ENCODE measurements at places on chromosomes 13 and 19.

DNA sequence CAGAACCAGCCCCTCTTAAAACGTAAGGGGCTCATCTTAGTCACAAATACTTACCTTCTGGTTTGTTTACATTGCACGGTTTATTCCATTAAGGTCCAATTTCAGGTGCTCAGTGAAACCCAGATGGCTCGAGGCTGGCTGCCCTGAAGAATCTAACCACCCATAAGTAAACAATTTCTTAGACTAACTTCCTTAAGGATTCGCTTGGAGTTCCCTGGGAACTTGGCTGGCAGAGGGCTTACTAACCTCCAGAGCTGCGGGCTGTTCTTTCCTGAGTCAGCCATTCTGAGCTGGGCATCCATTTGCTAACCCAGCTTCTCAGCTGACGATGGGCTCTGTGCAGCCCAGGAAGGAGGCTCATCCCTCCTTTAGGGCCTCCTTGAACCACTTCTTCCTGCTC lies 262.1 kb downstream of the FGF9 start:
- no peak for DNase-seq

GRCh38 chr13:78593652-78594455 lies 9.5 kb downstream of the POU4F1 start:
- no peak for DNase-seq

GRCh38 chr13:80389073-80390038 lies 48.4 kb upstream of the SPRY2 start:
- no peak for DNase-seq

- DNase-seq, result no peak
Observed at GRCh38 chr19:51977346-51977745, 9.3 kb downstream of the ZNF350 start.

- no peak for DNase-seq
Observed at GRCh38 chr13:52925775-52926285, 77.4 kb upstream of the PCDH8 start.

DNA sequence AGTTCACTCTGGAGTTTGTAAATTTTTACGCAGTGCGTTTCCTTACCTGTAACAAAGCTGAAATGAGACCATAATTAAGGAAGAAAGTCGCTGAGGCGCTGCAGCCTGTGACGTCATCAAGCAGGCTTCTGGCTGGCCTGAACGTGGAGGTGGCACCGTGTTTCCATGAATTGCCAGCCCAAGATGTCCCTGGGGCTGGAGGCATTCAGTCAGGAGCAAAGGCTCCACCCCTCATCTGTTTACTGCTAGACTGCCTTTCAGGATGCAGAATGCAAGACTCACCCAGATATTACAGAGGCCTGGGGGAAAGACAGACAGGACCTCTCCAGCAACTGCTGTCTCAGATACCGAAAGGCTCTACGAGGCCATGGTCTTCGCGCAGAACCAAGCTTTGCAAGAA lies 424.6 kb downstream of the TSHZ3 start:
- no peak for DNase-seq

DNA sequence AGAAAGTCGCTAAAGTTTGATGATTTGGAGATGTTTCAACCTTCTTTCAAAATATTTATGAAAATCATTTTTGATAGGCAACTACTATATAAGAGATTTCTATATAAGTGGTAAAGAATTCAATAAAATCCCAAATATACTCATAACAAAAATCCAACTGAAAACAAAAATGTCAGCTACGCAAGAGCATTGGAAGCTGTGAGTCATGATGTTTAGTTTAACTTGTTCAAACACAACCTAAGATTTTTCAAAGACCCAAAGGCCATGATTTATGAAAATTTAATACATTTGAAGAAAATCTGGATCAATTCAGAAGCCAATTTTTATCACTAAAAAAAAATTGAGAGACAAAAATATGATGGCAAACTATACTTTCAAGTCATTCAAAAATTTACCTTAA lies 226.6 kb downstream of the MZT1 start:
- DNase-seq, result no peak
